ENCODE measurements at places on chromosomes 5 and 9. TPM values are rescaled to one million over a fixed set of nuclear protein-coding genes. Genes with fewer than 3 reads are reported as not detected.

DNA sequence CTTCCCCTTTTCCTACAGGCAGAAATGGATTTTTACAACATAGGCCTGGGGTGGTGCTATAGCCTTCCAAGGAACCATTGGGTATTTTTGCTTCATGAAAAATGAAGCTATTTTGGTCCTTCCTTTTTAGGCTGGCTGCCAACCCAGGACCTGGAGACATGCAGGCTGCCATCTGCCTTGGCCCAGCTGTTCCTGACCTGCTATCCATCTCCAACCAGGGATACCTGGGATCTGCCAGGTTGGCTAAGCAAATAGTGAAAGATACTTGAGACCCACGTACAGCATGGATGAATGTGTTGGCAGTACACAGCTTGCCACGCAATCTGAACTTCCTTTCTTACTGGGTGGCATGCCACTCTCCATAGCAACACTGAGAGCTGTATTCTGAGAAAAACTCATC lies 31.1 kb downstream of the MRPS27 start:
- no peak for DNase-seq

- DNase-seq = no peak
Observed at GRCh38 chr5:173902743-173903142, 14.6 kb downstream of the CPEB4 start.

DNA sequence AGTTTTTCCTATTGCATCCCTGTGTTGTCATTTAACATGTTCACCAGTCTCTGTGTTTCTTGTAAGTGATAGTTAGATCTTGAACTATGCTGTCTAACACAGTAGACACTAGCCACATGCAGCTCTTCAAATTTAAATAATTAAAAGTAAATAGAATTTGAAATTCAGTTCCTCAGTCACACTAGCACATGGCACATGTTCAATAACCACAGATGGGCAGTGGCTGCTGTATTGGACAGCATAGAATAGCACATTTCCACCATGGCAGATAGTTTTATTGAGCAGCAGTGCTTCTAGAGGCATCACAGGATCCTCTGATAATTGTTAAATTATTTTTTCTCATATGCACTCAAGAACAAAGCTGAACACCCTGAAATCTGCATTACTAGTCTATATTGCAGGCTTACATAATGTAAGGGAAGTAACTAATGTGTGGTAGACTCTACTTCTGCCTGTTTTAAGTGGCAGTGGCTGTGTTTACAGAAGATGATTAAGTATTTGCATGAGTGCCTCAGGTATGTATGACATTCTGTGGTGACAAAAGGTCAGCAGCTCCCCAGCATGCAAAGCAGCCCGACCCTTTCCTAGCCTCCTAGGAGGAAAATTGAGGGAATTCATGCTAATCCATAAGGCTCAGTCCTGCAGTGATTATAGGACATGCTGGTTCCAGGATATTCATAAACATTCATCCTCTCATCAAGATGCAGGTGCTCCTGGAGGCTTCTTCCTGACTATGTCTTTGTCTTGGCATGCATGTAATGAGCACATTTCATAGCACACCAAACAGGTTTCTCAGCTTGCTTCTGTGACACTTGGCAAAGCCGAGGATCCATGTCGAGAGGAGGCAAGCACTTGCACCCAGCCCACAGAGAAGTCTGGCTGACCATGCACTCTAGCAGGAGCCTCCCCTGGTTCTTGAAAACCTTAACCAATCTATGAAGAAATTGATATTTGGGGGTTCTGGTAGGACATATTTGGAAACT lies 45.5 kb downstream of the SH3RF2 start:
- DNase-seq = peak; percentile 72

DNA sequence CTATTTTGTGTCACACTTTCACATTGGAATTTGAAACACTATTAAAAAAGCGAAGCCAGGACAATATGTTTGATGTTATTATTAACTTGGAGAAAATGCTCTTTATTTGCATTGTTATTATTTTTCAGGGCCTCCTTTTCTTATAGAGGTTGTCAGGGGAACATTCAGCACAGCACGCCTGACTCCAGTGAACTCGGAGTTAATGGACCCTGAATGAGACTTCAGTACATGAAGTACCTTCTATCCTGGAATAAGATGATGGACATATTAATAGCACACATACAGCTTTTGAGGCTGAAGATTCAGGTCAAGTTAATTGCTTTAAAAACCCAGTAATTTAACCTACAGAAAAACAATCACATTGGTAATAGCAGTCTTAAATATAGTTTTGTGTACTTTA lies 652.9 kb downstream of the SEMA5A start:
- no peak for DNase-seq

DNA sequence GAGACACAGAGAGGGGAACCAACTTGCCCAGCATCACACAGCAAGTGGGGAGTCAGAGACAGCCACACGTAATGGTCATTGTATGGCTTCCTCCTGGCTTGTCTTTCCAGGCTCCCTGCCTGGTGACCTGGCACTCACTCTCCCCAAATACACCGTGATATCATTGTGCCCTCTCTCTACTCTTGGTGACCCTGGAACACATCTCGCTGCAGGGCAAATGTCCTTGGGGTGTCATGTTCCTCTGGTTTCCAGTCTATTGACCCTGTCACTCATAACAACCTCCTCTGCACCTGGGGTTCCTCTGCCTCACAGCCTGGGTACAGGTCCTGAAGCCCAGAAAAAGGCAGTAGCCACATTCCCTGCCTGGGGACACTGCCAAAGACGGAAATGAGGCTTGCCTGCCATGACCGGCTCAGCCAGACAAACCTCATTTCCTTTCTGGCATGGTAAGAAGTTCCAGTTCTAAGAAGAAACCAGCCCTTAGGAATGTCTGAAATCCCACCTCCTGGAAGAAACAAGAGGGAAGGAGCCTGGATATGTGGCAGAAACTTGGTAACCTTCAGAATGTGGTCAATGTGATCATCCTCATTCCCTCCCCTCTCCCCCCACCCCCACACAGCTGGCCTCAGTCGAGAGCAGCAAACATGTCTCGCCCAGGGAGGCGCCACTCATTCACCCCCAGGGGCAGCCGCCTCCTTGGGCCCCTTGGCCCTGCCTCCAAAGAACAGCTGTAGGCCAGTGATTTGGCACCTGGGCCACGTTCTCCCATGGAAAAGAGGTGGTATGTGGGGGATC lies 30.6 kb upstream of the SMU1 start:
- peak; percentile 98 for DNase-seq

- no peak for DNase-seq
Observed at GRCh38 chr5:130316971-130317680, 412.9 kb downstream of the CHSY3 start.

DNA sequence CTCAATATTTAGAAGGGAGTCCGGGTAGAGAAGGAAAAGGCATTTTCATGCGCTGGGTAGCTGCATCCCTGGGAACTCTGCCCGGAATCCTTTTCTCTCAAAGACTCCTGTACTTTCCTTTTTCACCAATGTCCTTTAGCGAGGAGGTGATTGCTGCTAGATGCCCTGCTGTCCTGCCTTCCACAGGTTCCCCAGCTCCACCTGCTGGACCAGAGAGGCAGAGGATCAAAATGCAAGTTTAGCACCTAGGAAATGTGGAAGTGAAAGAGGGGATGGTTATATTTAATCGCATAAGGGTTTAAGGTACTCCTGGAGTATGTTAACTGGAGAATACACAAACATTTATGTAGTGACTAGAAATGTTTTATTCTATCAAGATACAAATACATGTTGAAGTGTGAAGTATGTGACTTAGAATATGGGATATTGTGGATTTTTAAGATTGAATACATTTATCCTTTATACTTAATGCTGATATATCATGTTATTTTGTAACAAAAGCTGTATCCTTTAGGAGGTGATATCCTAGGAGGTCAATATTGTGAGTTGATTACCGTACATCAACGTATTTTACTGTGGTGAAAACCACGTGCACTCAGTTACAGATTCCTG lies 145.7 kb downstream of the ARHGAP26 start:
- DNase-seq = peak; percentile 27

DNA sequence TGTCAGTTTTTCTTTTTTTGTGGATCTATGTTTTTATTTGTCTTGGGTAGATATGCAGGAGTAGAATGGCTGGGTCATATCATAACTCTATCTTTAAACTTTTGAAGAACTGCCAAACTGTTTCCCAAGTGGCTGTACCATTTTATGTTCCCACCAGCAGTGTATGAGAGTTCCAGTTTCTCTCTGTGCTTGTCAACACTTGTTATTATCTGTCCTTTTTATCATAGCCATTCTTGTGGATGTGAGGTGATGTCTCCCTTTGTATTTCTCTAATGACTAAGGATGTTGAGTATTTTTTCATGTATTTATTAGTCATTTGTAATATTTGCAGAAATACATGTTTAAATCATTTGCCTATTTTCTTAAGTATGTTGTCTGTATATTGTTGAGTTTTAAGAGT lies 17.4 kb upstream of the FAT2 start:
- no peak for DNase-seq

- DNase-seq = peak; percentile 15
Observed at GRCh38 chr5:98904780-98905179, 24.0 kb downstream of the CHD1 start.

The LCN9 gene
- total RNA-seq = not detected

The ACOT12 gene
- total RNA-seq = 2.0 TPM
